Mesothelial cell of epicardium (in vitro differentiated cells): ENCODE measurements at places on chromosomes 1 and 21.

GRCh38 chr1:219433496-219434131 is 179.3 kb downstream of the ZC3H11B start:
- no peak for DNase-seq
- H3K4me1 ChIP-seq: peaks cover 5% of the 10 kb centered on the region
- no peak overlapping the region for H3K4me3 ChIP-seq
- H3K36me3 ChIP-seq: no peaks in the 10 kb centered on the region

- H3K27me3 ChIP-seq: no peaks in the 10 kb centered on the region
- no peak for DNase-seq
- peaks cover 4% of the 10 kb centered on the region for H3K36me3 ChIP-seq
Observed at GRCh38 chr1:156691191-156691590, 14.0 kb upstream of the NES start.

GRCh38 chr21:34812504-34813265 is 143.9 kb downstream of the CLIC6 start:
- peaks cover 62% of the 10 kb centered on the region for H3K4me1 ChIP-seq
- peak overlapping the region; percentile 90 for H3K27ac ChIP-seq
- peaks cover 22% of the 10 kb centered on the region for H3K36me3 ChIP-seq
- no peak overlapping the region for H3K4me3 ChIP-seq

GRCh38 chr1:15923241-15923640 is 52.7 kb downstream of the ZBTB17 start:
- H3K4me1 ChIP-seq: peaks cover 18% of the 10 kb centered on the region
- peaks cover 43% of the 10 kb centered on the region for H3K36me3 ChIP-seq
- H3K27me3 ChIP-seq: no peaks in the 10 kb centered on the region
- no peak for DNase-seq

- H3K4me1 ChIP-seq: no peaks in the 10 kb centered on the region
- no peaks in the 10 kb centered on the region for H3K36me3 ChIP-seq
- H3K4me3 ChIP-seq: no peak overlapping the region
- DNase-seq: no peak
- no peak overlapping the region for H3K27ac ChIP-seq
Observed at GRCh38 chr1:66739401-66740157, 12.7 kb upstream of the DYNLT5 start.

DNA sequence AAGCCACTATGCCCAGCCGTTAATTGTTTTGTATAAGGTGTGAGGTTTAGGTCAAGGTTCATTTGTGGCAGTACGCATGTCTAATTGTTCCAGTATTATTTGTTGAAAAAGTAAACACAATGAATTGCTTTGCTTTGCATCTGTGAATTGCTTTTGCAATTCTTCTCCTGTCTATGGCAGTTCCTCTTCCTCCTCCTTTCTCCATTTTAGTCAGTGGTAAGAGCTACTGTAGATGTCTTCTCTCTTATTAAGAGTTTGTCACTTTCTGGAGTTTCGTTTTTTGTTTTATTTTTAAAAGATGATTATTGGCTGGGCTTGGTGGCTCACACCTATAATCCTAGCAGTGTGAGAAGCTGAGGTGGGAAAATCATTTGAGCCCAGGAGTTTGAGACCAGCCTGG is 29.2 kb downstream of the C1orf185 start:
- no peak overlapping the region for H3K4me3 ChIP-seq
- DNase-seq: no peak
- peaks cover 24% of the 10 kb centered on the region for H3K27me3 ChIP-seq
- no peak overlapping the region for H3K27ac ChIP-seq
- no peaks in the 10 kb centered on the region for H3K4me1 ChIP-seq

DNA sequence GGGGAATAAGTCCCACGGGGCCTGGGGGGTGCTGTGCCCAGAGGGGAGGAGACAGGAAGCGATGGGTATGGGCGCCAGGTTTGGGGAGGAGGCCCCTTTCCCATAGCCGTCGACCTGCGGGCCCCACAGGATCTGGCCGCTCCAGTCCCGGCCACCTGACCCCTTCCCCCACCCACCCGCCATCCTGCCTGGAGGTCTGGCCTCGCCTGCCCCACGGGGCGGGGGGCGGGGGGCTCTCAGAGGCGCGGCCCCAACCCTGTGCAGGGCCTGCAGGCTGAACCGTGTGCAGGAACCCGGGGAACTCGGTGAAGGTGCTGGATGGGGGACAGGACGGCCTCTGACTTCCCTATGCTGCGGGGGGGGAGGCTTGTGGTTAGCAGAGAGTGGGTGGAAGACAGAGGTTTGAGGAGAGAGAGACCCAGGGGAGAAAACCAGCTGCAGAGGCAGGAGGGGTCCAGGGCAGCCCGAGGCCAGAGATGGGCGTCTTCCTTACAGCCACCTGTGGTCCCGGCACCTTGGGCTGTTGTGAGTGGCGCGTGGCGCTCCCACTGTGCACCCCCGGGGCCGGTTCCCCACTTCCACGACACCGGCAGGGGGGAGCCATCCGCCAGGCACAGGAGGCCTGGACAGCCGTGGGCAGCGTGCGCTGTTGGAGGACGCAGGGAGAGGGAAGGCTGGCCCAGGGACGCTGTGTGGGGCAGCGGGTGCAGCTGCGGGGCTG is 2.5 kb upstream of the TNFRSF18 start:
- H3K36me3 ChIP-seq: no peaks in the 10 kb centered on the region
- no peak overlapping the region for H3K27ac ChIP-seq
- DNase-seq: no peak
- peaks cover 26% of the 10 kb centered on the region for H3K27me3 ChIP-seq

GRCh38 chr1:54967372-54967771 is 13.1 kb upstream of the TMEM61 start:
- no peak for DNase-seq
- peaks cover 4% of the 10 kb centered on the region for H3K4me1 ChIP-seq
- H3K27me3 ChIP-seq: no peaks in the 10 kb centered on the region
- H3K27ac ChIP-seq: no peak overlapping the region

DNA sequence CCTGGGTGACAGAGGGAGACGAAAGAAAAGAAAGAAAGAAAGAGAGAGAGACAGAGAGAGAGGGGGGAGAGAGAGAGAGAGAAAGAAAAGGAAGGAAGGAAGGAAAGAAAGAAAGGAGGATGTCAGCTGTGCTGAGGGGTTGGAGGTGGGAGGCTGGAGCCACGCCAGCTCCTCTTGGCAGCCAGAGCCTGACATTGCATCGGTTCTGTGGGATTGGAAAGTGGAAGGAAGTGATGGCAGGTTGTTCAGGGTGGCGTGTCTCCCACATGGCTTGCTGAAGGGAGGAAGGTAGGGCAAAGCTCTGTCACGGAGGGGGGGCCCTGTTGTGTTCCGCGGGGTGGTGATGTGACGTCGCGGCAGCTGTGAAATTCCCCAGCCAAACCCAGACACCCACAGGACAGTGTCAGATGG is 30.7 kb downstream of the EIF2D start:
- no peaks in the 10 kb centered on the region for H3K27me3 ChIP-seq
- H3K27ac ChIP-seq: no peak overlapping the region
- no peaks in the 10 kb centered on the region for H3K36me3 ChIP-seq
- H3K4me1 ChIP-seq: peaks cover 14% of the 10 kb centered on the region
- no peak for DNase-seq
- H3K4me3 ChIP-seq: no peak overlapping the region
